Stimulated activated CD8-positive, alpha-beta memory T cell treated with anti-CD3 and anti-CD28 coated beads, Interleukin-7, amount 100 ng/mL, for 1 hour (primary cell): ENCODE measurements at places on chromosomes 12 and 14.

GRCh38 chr12:80756875-80757274, 40.2 kb downstream of the MYF5 start:
- DNase-seq = no peak

- no peak for DNase-seq
These were observed 378.1 kb downstream of the DAD1 start for GRCh38 chr14:22210906-22211305.

DNA sequence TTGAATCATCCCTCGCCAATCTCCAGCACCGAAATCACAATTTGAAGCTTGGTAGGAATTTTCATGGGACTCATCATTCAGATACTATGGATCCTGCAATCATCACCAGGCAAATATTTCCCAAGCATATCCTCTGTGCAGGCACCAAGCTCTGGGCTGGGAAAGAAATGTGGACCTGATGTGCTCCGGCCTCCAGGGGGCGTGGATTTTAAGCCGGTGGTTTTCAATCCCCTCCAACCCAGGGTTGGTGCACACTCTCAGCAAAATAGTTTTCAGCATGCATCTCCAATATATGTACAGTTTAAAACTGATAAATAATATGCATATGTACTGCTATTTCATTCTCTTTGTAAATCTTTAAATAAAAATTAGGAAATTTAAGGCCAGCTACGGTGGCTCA, 98.9 kb downstream of the RBM19 start:
- DNase-seq = no peak

- DNase-seq = no peak
These were observed 21.5 kb downstream of the PPTC7 start for GRCh38 chr12:110561471-110562201.

GRCh38 chr12:118544569-118544968, 168.2 kb downstream of the SUDS3 start:
- DNase-seq = no peak

DNA sequence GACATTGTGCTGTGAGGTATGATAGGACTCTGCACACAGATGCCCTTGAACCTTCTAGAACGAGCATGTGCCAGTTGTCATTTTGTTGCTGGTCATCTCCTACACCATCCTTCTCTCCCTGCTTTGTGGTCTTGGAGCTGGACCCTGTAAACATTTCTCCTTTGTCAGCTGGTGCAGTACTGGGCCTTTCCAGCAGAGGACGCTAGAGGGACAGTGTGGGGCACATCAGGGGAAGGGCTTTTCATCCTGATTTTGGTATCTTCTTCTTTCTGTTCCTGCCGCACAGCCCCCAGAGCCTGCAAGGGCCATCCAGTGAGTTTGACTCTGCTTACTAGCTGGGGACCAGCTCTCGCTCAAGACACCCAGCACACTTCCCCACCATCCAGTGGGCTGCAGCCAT, 484.6 kb downstream of the AACS start:
- no peak for DNase-seq

GRCh38 chr14:101473045-101473729, 88.1 kb upstream of the DIO3 start:
- DNase-seq = no peak

GRCh38 chr12:94260717-94261116, 112.3 kb downstream of the PLXNC1 start:
- DNase-seq = no peak

DNA sequence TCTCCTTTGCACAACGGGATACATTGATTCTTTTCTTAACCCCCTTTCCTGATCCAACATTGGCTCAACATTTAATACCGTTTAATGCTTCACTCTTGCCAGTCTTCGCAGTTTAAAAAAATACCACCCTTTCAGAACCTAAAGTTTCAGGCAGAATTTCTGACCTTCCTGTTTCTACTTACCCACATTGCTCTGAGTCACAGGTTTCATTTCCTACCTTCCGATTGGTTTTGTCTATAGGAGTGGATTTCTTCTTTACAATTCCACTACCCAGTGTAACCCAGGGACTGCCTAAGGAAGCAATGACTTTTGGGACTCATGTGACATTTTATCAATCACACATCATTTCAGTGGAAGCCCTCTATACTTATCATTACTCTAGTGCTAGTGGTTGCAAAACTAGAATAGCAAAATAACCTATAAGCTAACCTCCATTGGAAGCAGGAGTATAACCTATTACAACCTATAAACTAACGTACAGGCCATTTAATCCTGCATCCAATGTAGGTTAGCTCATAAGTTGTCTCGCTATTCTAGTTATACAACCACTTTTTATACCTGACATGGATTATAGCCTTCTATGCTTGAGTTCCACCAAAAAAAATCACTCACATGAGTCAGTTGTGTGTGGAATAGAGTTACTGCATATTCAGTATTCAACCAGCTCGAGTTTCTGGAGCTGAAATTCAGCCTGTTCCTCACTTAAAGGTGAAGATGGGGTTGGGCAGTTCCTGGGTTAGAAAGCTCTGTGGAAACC, 64.9 kb upstream of the KITLG start:
- DNase-seq = no peak

DNA sequence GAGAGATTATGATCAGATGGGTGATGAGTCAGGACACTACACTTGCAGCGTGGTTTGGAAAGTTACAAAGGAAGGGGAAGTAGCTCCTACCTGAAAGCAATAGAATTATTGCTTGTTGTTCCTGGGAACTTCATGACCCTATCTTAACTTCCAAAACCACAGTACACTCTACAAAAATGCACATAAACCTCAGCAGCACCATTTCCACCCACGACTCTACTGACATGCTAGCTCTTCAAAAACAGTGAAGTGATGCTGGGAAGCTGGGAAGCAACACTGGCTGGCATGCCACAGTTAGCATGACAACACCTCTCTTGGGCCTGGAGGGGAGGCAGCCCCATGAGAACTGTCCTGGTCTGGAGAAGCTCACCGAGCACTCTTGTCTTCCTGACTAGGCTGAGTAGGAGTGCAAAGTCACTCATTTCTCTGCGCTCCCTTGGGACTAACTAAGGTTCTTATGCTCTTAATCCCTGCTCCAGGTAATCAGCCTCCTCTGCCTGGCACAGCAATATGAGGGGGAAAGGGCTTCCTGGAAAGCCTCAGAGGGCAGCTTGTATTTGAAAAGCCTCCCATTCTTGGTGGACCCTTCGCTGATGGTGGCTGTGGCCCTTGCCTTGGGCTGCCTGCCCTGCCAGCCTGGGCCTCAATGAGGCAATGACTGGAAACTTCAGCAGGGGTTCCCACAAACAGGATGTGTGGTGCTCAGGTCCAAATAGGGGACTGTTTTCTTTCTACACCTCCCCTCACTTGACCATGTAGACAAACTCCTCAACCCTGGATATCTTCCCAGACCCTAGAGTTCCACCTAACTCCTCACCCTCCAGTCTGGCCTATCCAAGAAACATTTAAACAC, 1.2 kb downstream of the KRT3 start:
- DNase-seq = no peak

GRCh38 chr12:106739815-106740530, 34.5 kb upstream of the RIC8B start:
- no peak for DNase-seq

DNA sequence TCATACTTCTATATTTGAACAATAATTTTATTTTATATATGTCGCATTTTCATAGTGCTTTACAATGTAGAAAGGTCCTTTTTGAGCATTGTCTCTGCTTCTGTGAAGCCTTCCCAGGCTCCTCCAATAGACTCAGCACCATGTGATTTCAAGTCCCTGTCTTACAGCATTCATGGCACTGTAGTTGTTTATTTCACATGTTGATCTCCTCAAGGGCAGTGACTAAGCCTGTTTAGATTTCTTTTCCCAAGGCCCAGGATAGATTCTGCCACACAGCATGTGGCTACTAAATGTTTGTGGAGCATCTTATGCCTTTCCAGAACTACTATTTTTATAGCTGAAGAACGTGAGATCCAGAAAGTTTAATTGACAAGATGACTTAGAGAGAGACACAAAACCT, 391.7 kb downstream of the TMEM117 start:
- no peak for DNase-seq

GRCh38 chr12:79407671-79408622, 282.8 kb downstream of the PAWR start:
- no peak for DNase-seq

GRCh38 chr12:49689785-49690184, 17.4 kb downstream of the FMNL3 start:
- no peak for DNase-seq

- DNase-seq = no peak
These were observed 8.1 kb upstream of the NAA30 start for GRCh38 chr14:57382283-57382682.

DNA sequence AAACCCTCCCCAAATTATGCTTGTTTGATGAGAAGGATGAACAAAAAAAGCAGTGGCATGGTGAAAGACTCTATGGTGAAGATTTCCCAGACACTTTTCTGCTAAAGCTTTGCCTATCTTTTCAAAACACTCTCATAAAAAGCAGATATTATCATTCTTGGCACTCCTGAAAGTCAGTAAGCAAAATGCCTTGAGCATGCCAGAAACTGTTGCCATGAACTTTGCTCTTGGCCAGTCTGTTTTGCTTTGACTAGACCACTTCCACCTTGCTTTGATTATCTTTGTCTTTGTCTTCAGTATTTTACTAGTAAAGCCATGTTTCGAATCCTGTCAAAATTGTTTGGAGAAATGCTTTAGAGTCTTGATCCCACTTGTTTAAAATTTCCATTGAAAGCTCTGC, 110.4 kb downstream of the CNTN1 start:
- no peak for DNase-seq

GRCh38 chr14:75835156-75835725, 146.6 kb downstream of the TGFB3 start:
- no peak for DNase-seq

DNA sequence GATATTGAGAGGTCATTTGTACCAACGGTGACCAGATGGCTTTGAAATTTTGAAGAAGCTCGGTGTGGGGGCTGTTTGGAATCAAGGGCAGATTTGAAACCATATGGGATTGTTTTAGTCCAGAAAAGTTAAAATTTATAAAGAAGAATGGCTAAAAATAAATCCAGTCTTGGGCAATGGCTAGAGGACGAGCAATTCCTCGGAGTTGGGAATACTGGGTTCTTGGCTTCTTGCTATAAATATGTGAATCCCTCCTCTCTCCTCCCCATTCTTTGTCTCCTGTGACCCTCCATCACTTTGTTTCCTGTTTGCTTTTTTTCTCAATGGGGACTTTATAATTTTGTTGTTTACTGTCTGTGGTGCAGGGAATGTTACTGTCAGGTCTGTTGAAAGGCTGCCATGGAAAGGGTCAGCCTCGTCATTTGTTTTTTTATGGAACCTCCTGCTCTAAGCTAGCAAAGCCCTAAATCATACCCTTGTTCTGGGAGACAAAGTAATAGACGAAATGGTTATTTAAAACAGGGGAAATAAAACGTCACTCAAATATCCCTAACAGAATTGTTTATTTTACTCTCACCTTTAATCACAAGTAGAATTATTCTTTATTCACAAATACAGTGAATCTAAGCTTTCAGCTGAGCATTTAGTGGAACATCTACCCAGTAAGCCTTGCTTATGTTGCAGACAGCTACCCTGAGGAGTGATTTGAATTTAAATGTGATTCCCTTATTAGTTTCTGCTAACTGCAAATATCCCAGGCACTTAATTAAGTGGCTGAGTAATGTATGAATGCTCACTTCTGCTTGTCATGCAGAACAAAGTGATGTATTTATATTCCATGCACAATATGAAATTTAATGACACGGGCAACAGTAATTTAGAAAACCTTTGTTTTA, 273.1 kb upstream of the NOVA1 start:
- no peak for DNase-seq

DNA sequence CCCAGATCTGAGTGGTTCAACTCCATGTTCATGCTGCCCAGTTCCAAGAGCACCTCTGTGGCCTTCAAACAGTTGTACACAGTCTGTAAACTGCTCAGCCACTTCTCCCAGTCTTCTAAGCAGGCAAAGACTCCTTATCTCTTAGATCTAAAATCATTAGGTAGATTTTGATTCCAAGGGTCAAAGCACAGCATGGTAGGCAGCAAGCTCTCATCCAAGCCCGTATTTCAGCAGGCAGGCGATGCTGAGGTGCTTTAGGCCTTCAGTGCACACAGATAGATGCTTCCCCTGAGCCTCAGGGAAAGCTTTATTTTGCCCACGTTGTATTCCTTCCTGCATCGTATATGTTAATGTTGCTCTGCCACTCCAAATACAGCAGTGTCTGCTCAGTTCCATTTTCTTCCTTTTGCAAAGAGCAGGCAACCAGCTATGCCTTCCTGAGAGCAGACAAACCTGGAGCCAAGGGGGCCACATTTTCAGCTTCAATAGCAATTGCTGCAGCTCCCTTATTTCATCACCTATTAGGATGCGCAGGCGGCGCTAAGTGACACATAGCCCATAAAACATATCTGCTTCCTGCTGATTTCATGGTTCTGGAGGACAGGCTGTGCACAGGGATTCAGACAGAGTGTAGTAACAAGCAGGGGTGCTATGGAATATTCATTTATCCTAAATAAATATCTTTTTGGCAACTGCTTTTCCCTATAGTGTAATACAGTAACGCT, 67.5 kb downstream of the ETV6 start:
- no peak for DNase-seq

DNA sequence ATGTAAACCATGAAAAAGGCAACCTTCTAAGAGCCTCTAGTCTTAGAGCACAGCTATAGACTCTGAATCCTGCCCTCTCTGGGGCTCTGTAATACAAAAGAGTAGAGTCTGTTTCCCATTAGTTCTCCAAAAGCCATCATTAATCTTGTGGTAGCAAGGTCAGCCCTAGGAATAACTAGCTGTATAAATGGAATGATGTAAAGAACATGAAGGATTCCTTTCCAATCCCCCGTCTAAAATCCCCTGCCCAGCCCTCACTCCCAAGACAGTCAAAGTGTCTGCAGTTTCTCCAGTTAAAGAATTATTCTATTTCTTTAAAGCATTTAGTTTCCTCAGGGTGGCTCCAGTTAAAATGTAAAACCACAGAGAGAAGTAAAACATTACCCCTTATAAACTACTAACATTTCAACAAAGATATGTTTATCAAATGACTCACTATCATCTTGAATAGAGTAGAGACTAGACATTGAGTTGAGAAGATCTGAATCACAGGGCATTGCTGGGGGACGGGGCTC, 104.2 kb downstream of the ST8SIA1 start:
- DNase-seq = no peak

DNA sequence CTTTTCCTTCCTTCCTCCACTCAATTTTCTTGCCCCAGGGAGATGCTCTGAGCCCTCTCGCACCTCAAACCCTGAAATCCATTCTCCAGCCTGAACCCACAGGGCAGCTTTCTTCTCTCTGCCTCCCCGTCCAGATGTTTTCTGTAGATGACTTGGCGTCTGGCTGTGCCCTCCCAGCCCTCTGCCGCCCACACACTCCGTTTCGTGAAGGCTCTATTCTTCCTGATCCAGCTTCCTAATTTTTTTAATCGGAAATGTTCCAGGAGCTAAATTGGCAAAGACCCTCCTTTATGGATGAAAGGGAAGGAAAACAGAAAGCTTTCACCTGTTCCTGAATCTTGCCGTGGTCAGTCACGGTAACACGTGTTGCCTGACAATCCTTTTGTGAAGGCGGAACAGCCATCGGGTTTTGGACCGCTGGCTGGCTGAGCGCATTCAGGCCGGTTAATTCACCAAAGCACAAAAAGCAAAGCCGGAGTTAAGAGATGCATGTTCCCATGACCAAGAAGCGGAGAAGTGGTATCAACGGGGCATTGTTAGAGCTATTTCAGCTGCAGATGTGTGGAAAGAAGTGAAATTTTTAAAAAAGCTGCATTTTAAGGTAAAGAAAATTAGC, 70.2 kb upstream of the FBRSL1 start:
- DNase-seq = no peak
